GM23338 (cell line): ENCODE measurements at places on chromosomes 7 and 10. TPM values are rescaled to one million over a fixed set of nuclear protein-coding genes. Genes with fewer than 3 reads are reported as not detected.

- no peak for DNase-seq
These were observed 18.7 kb downstream of the C10orf105 start for GRCh38 chr10:71700731-71701368.

DNA sequence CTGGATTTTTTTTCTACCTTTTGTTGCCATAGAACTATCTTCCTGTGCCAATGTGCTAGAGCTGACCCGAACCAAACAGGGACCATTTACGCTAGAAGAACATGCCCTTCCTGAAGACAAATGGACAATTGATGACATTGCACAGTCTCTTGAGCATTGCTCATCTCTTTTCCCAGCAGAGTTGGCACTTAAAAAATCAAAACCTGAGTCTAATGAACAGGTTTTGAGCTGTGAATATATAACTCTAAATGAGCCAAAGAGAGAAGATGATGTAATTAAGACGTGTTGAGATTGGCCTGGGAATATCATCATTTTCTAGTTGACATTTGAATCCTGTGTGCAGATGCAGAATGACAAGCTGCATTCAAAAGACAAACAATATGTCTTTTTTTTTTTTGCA lies 37.1 kb downstream of the TRUB1 start:
- no peak for DNase-seq

DNA sequence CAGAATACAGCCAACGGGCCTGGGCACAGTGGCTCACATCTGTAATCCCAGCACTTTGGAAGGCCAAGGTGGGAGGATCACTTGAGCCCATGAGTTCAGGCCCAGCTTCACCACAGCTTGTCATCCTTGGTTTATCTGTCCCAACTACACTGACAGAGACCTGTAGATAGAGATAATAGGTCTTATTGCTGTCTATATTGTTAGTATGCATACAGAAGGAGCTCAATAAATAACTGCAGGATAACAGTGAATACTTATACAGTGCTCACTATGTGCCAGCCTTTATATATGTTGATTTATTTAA lies 1.3 kb downstream of the CNPY4 start:
- DNase-seq, result no peak

- no peak for DNase-seq
These were observed 262.2 kb upstream of the TCERG1L start for GRCh38 chr10:131573707-131574106.

- no peak for DNase-seq
These were observed 29.7 kb upstream of the ZNRF2 start for GRCh38 chr7:30254717-30255063.

The GIMAP1 gene
- not detected in 2 replicates for total RNA-seq

The AKR1C8 gene
- total RNA-seq, result not detected in 2 replicates

The GPR85 gene
- total RNA-seq, result 0.35 and 0.47 TPM in 2 replicates

The OR9A2 gene
- 2.6 TPM in 1 of 2 replicates, not detected in the other for total RNA-seq
